ENCODE measurements at places on chromosomes 1 and 21.

GRCh38 chr21:24995216-24995615, 612.1 kb downstream of the MRPL39 start:
- DNase-seq, result no peak

DNA sequence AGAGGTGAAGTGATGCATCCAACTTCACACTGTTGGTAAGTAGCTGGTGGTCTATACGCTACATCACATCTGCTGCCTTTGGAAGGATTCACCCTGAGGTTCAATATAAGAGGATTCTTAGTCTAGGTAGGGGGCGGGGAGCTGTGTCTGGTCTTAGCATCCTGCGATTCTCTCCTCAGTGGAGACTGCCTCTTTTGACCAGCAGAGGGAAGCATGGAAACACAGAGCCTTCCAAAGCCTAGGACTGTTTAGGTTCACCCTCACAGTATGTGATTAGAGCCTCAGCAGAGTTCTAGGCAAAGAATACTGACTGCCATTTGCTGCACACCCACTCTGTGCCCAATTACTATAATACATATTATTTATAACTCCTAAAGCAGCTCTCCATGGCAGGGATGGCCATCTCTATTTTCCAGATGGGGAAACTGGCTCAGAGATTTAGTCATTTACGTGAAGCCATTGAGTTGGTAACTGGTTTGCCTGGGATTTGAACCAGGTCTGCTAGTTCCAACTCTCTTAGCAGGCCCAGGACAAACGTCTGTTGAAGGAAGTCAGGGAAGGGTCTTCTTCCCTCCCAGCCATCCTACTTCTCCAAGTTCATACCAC, 28.9 kb upstream of the EFCAB14 start:
- DNase-seq, result no peak

DNA sequence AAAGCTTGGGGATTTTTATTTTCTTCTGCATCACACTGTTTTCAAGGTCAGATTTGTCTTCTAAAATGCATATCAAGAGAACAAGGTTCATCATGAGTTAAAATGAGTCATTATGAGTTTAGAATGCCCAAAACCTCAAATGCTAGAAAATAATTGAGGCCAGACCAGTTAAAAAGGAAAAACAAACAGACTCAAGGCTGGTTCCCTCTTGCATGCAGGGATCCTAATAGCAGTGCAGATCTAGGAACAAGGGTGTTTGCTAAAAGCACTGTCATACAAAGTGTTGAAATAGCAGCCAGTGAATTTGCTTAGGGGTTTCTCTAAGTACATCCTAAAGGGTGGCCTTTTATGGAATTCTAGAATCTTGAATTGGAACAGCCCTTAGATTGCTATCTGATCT, 15.3 kb downstream of the BEND5 start:
- no peak for DNase-seq

DNA sequence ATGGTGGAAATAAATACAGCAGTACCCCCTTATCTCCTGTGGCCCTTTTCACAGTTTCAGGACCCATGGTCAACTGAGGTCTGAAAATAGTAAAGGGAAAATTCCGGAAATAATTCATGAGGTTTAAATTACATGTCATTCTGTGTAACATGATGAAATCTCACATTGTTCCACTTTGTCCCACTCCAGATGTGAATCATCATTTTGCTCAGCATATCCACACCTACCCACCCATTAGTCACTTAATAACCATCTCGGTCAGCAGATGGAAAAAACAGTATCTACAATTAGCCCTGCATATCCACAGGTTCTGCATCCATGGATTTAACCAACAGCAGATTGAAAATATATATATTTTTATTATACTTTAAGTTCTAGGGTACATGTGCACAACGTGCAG, 86.9 kb upstream of the GORAB start:
- DNase-seq, result no peak

DNA sequence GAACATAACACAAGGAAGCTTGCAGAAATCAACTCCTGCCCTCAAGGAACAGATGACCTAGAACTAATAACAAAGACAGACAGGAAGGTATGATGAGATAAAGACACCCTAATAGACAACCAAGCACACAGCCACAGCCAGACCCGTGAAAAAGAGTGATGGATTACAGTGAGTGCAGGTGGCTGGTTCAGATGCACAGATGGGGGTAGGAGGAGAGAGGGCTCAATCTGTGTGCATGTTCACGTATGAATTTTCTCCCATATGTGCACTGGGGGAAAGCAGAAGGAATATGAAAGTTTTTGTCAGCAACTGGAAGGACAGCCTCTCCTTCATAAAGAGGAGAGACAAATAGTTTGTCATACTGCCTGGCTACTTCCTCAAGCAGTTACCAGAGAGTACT, 367.1 kb downstream of the PBX1 start:
- DNase-seq, result no peak

DNA sequence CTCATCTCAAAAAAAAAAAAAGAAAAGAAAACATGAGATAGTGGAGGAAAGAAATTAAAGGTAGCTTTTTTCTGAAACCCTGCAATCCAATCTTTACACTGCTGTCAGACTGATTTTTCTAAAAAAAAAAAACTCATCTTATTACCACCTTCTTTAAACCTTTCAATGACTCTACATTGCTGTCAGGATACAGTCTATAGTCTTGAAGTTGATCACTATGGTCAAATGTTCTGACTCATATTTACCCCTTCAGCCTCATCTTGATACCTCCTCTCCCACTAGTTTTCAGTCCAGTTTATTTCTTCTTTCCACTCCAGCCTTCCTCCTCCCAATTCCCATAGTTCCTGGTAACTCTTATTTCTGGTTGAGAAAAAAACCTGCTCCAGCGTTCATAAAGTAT, 17.7 kb upstream of the NFIA start:
- no peak for DNase-seq

DNA sequence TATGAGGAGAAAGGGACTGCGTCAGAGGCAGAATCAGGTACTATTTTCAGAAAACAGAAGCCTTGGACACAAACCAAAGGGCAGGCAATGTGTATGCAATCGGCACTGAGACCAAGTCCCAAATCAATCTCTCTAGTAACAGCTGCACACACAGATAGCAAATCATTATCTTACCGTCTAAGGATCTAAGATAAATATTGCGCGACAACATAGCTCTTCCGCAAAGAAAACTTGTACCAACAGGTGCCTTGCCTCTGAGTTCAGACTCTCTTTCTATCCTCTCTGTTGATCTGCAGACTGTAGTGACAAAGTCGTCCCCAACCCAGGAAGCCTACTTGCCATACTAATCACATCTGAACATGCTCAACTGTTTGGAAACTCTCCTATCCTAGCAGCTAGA, 22.6 kb upstream of the SAMD13 start:
- DNase-seq, result no peak

- DNase-seq, result no peak
Observed at GRCh38 chr21:42067531-42068255, 3.4 kb upstream of the UMODL1 start.

DNA sequence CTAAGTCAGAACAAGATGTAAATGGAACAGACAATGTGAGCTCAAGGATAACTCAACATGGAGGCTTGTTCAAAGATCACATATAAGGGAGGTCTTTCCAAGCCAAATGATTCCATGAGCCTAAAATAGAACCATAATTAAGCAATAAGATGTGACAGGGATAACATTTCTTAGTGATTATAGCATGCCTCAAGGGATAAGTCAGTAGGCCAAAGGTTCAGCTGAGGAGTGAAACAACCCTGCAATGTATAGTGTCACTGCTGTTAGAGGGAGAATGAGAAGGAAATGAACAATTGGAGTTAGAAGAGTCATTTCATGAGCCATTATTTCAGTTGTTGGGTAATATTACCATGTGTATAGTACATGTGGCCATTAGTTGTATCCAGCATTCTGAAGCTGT, 25.0 kb downstream of the GORAB start:
- no peak for DNase-seq
